ENCODE measurements at places on chromosomes 2 and 18. TPM values are rescaled to one million over a fixed set of nuclear protein-coding genes. Genes with fewer than 3 reads are reported as not detected.

DNA sequence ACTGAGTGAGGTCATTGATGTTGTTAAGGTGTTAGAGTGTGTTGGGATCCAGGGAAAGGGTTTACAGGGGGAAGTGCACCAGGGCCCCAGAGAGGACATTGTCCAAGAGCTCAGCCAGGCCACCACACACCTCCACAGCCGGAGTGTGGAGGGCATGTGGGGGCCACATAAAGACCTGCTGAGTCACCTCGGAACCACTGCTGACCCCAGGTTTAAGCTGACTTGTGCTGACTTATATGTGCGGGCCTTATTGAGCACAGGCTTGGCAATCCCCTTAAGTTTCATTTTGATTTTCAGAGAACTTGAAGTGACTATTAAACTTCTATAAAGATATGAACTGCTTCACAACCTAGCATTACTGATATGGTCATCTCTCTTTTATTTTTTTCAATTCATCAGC, 166.2 kb upstream of the MAP3K20 start:
- no peak for DNase-seq

- DNase-seq, result no peak
These were observed 29.4 kb downstream of the STAT1 start for GRCh38 chr2:190984595-190984994.

- no peak for DNase-seq
These were observed 44.0 kb downstream of the KIF3C start for GRCh38 chr2:25938345-25938744.

GRCh38 chr2:164079258-164079657, 343.4 kb upstream of the FIGN start:
- DNase-seq, result no peak

DNA sequence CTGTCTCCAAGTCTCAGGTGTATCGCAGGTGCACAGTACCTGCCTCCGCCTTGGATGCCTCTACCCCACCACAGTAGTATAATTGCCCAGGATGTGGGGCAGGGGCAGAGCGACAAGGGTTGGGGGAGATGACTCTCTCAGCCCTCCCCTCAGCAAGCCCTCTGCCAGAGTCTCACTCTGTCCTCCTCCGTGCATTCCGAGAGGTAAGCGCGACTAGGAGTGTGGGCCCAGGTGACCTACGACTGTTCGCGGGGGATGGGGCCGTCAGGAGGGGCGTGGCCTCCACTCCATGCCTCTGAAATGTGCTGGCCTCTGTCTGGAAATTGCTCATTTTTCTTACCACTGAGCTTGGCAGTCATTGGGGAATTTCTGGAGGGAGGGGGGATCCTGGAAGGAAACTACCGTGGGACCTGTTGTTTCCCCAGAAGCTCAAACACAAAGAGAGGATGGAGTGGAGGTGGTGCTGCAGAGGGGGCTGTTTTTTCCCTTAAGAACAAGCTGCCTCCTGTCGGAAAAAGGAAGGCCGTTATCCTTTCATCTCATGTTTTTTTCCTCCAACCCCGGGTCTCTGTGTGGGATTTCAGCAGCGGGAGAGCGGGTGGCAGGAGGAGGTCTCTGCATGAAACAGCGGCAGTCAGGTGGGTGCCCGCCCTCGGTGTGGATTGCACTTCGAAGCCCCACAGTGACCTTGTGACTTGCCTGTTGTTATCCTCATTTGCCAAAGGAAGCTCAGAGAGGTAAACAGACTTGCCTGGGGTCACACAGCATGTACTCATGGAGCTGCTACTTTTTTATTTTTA, 13.0 kb upstream of the RALB start:
- DNase-seq, result peak; percentile 81

DNA sequence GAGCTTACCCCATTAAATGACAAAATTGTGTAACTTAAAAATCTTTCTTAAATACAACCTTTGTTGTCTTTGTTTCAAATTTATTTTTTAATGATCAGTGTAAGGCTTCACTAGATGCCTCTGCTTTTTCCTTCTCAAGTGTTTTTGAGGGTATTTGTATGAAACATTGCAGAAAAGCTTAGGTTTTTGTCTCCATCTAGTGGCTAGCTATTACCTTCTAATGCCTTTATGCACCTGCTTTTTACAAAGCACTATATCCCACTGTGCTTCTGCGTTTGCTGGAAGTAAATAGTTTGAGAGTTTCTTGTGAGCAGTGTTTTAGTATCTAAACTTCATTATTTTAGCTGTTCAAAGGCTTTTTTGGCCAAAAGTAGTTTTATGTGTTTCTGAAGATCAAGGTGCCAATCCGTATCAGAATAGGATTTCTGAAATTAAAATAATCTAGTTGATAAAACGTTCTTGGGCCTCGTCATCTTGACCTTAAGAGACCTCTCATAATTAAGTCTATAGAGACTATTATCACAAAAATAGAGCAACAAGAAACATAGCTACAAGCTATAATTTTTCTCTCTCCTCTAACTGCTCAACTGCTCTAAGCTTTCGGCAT, 47.0 kb downstream of the IWS1 start:
- DNase-seq, result peak; percentile 53

DNA sequence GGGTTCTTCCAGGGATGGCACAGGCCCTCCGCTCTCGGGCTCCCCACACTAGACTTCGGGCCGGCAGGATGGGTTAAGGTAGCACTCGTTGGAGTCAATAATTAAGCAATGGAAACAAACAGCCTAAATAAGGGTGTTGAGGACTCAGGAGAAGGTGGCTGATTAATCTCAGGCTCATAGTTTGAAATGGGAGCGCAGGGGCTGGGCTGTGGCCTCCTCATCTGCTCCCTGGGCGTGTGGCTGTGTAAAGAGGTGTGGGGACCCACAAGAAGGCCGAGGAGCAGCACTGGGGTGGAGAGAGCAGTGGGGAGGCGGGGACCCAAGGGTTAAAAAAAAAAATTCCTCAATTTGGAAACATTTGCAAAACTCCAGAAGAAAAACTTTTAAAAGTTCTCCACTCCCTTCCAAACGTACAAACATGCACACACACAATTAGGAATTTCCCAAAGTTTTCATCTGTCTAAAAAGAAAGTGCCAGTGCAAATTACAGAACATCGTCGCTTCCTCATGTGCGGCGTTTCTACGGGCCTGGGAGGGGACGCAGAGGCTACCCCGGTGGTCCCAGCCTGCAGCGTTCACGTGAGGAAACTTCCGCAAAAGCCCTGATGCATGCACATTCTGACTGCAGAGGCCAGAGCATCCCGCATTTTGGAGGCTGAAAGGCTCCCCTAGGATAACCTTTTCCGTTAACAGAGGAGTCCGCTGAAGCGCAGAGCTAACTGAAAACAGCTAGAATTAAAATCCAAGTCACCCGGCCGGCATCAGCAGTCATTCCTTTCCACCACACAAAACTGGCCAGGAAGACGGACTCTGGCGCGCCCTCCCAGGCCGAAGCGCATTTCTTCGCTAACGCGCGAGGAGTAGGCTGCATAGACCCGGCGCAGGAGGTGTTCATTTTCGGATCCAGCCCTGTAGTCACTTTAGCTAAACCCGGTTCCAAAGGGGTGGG, 1.0 kb upstream of the TUBB6 start:
- peak; percentile 79 for DNase-seq

GRCh38 chr2:27921880-27922547, 31.5 kb downstream of the BABAM2 start:
- DNase-seq, result no peak

GRCh38 chr2:40123326-40123725, 328.6 kb downstream of the SLC8A1 start:
- no peak for DNase-seq

GRCh38 chr2:127575185-127575765, 39.8 kb downstream of the MYO7B start:
- DNase-seq, result no peak

KYNU gene
- polyA plus RNA-seq, result 0.76 TPM
